ENCODE measurements at places on chromosomes 16 and 17. TPM values are rescaled to one million over a fixed set of nuclear protein-coding genes. Genes with fewer than 3 reads are reported as not detected.

The IRX6 gene
- not detected for polyA plus RNA-seq

The DNAH3 gene
- not detected for polyA plus RNA-seq

The SHBG gene
- not detected for polyA plus RNA-seq

The CD300E gene
- 0.79 TPM for polyA plus RNA-seq

The HOXB1 gene
- polyA plus RNA-seq, result not detected
